ENCODE measurements at places on chromosomes 13 and 19.

- H3K4me3 ChIP-seq: no peak overlapping the region
- H3K4me1 ChIP-seq: peaks cover 1% of the 10 kb centered on the region
- no peaks in the 10 kb centered on the region for H3K36me3 ChIP-seq
Observed at GRCh38 chr19:37953171-37953917, 46.3 kb downstream of the SIPA1L3 start.

GRCh38 chr19:44903602-44904425 is 1.8 kb upstream of the APOE start:
- no peak overlapping the region for H3K27ac ChIP-seq
- no peaks in the 10 kb centered on the region for H3K27me3 ChIP-seq
- H3K4me1 ChIP-seq: peaks cover 7% of the 10 kb centered on the region

- no peak for DNase-seq
- no peaks in the 10 kb centered on the region for H3K4me1 ChIP-seq
- no peak overlapping the region for H3K27ac ChIP-seq
- no peaks in the 10 kb centered on the region for H3K36me3 ChIP-seq
- no peak overlapping the region for H3K4me3 ChIP-seq
Observed at GRCh38 chr19:34787059-34787824, 14.2 kb upstream of the ZNF599 start.

- H3K27me3 ChIP-seq: no peaks in the 10 kb centered on the region
- H3K36me3 ChIP-seq: no peaks in the 10 kb centered on the region
- DNase-seq: no peak
- H3K27ac ChIP-seq: no peak overlapping the region
Observed at GRCh38 chr13:108056278-108056677, 159.1 kb downstream of the LIG4 start.

- H3K4me3 ChIP-seq: no peak overlapping the region
- H3K36me3 ChIP-seq: no peaks in the 10 kb centered on the region
- no peak overlapping the region for H3K27ac ChIP-seq
- peaks cover 6% of the 10 kb centered on the region for H3K4me1 ChIP-seq
- DNase-seq: no peak
Observed at GRCh38 chr19:17686592-17687024, 1.5 kb downstream of the UNC13A start.

DNA sequence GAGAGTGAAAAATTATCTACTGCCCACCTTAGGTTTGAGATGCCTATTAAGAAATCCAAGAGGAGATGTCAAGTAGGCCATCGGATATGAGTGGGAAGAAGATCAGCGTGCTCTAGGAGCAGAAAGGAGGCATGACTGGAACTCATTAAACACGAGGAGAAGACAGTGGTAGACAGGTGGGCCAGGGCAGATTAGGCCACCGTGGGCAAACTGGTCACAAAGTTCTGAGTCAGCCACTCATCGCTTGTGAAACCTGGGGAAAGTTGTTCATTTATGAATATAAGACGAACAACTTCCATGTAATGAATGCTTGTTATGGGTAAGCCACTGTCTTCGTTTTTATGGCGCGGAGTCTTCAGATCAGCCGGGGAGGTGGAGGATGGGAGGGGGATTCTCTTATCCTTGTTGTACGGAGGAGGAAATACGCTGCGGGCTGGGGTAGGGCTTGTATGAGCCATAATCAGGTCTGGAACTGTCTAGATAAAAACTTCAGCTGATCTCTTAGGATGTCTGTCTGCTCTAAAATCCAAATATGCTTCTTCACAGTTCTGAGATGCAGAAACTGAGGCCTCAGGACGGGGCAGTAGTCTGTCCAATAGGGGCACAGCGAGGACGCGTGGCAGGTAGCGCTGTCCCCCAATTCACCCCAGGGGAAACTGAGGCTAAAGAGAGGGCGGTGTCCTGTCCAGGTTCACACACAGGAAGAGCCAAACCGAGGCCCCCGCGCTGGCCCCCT is 1.1 kb upstream of the ZNF444 start:
- peak overlapping the region; percentile 65 for H3K4me3 ChIP-seq
- no peaks in the 10 kb centered on the region for H3K27me3 ChIP-seq
- no peak for DNase-seq
- H3K36me3 ChIP-seq: no peaks in the 10 kb centered on the region
- H3K4me1 ChIP-seq: peaks cover 4% of the 10 kb centered on the region
- peak overlapping the region; percentile 90 for H3K27ac ChIP-seq

GRCh38 chr13:21121616-21122015 is 54.7 kb downstream of the SKA3 start:
- H3K27ac ChIP-seq: no peak overlapping the region
- H3K36me3 ChIP-seq: no peaks in the 10 kb centered on the region
- H3K27me3 ChIP-seq: no peaks in the 10 kb centered on the region

- no peaks in the 10 kb centered on the region for H3K4me1 ChIP-seq
- H3K27ac ChIP-seq: no peak overlapping the region
- no peaks in the 10 kb centered on the region for H3K27me3 ChIP-seq
- no peaks in the 10 kb centered on the region for H3K36me3 ChIP-seq
- H3K4me3 ChIP-seq: no peak overlapping the region
- DNase-seq: no peak
Observed at GRCh38 chr13:66180836-66181235, 1049.3 kb downstream of the PCDH9 start.
